ENCODE measurements at places on chromosomes 3 and 15. TPM values are rescaled to one million over a fixed set of nuclear protein-coding genes. Genes with fewer than 3 reads are reported as not detected.
A peak's percentile ranks its signal among the peaks of the same experiment; 100 is the strongest.

DNA sequence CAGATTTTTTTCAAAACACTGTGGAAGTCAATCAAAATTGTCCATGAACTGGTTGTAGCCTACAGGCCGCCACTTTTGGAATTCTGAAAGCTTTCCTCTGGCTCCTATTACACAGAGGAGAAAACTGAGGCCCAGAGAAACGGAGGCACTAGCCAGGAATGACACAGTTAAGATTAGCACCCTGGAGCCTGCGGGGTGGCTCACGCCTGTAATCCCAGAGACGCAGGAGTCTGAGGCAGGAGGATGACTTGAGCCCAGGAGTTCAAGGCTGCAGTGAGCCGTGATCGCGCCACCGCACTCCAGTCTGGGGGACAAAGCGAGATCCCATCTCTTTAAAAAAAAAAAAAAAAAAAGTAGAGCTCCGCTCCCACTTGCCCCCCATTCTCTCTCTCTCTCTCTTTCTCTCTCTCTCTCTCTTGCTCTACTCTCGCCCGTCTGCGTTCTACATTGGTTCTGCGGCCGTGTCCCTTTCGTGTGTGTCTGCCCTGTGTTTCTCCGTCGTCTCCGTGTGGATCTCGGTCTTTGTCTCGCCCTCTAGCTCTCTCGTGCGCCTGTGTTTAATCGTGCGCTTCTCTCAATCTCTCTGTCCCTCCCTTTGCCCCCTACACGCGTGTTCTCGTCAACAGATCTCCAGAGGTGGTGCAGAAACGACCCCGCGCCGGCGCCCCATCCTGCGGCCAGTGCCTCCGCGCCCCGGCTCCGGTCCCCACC is 512 bp upstream of the TRH start:
- no peak for DNase-seq
- H3K4me3 ChIP-seq, result no peak overlapping the region
- H3K36me3 ChIP-seq, result no peaks in the 10 kb centered on the region

DNA sequence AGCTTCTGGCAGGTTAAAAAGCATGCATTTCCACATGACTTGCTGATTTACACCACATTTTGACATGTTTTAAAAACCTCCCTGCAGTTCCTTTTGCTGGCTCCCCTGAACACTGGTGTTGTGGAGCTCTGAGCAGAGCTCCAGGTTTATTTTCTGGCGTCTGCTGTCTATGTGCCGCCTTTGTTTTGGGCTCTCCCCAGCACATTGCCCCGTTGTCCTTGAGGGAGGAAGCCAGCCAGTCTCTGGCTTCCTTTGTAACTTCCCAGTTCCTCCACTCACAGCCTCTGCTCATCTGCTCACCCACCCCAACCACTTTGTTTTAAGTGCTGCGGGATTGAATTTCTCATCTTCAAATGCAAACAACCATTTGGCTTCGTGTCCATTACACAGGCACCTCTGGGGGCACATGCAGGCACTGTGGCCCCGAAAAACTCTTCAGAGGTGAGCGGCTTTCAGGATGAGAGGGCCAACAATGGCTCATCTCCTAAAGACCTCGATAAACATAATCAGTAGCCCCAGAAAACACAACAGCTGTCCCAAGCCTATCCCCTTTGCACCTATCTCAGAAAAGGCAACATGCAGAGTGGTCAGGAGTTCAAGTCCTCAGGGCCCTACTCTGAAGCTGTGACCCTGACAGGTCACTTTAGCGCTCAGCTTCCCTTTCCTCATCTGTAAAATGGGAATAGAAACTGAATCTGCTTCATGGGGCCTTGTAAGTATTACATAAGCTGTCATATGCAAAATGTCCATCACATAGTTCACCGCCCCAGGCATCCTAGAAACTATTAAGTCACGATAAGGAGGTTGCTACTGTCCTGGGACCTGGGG is 1.3 kb upstream of the MEF2A start:
- peaks cover 30% of the 10 kb centered on the region for H3K4me1 ChIP-seq
- no peak overlapping the region for H3K27ac ChIP-seq
- H3K36me3 ChIP-seq, result no peaks in the 10 kb centered on the region
- DNase-seq, result no peak
- H3K4me3 ChIP-seq, result peak overlapping the region; percentile 46

DNA sequence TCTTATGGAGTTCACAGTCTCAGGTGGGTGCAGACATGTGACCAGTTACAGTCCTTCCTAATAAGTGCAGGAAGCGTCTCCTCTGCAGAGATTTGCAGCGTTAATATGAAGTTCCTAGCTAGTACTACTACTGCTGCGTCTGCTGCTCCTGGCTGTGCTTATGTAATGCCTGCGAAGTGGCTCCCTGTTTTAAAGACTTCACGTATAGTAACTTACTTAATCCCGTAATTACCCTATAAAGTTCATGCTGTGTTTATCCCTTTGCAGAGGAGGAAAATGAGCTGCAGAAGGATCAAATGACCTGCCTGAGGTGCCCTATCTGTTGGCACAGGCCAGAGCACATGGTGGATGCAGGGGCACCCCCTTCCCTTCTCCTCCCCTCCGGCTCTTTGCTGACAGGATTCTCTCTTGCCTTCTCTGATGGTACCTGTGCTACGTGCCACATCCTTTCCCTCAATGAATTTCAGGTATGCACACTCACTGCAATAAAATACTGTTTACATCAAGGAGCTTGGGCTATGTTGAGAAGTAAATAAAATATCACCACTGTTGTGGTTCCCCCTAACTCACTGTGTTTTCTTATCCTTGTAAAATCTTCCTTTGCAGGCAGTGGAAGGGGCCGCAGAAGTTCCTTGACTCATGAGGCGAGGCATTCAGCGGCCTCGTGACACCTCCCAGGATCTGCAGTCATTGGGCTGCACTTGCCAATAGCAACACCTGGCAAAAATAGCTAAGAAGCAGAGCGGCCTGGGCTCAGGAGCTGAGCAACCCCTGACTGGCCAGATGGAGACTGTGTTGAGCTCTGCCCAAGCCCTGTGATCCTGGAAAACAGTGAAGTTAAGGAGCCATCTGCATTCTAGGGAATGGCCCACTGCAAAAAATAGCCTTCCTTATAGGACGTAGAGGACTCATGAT is 188.9 kb upstream of the ATP10A start:
- H3K27me3 ChIP-seq, result no peaks in the 10 kb centered on the region
- H3K4me1 ChIP-seq, result no peaks in the 10 kb centered on the region
- no peaks in the 10 kb centered on the region for H3K36me3 ChIP-seq
- H3K4me3 ChIP-seq, result no peak overlapping the region
- H3K27ac ChIP-seq, result no peak overlapping the region

- H3K4me3 ChIP-seq, result no peak overlapping the region
- no peaks in the 10 kb centered on the region for H3K4me1 ChIP-seq
- no peak overlapping the region for H3K27ac ChIP-seq
- no peak for DNase-seq
Measured at GRCh38 chr15:55694652-55695150, 48.3 kb downstream of the PRTG start.

EOMES gene
- 37.2 TPM for total RNA-seq

SOX14 gene
- not detected for total RNA-seq

PCSK6 gene
- total RNA-seq, result 0.95 TPM

DNA sequence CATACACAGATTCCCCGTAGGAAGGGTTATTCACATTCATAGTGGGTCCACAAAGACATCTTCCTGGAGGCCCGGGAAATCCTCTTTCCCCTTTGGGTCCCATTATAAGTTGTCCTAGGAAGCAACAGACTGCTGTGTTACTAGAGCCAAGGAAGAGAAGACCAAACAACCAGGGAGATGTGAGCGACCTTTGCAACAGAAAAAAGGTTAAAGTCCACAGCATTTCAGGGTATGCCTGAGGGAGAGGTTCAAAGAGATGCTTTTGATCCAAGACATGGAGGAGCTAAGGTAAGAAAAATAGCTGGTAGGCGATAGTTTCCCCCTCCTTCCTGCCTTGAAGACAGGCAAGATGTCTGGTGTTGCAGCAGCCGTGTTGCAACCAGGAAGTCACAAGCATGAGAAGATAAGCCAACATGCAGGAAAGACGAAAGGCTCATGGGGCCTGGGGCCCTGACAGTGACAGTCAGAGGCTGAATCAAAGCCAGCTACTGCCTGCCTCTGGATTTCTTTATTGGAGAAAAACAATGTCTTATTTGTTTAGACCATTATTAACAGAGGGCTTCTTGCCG is 30.9 kb downstream of the EAF1 start:
- H3K4me1 ChIP-seq, result peaks cover 11% of the 10 kb centered on the region
- no peak overlapping the region for H3K4me3 ChIP-seq
- no peak overlapping the region for H3K27ac ChIP-seq
- DNase-seq, result no peak
- H3K27me3 ChIP-seq, result no peaks in the 10 kb centered on the region

- H3K4me1 ChIP-seq, result peaks cover 10% of the 10 kb centered on the region
- H3K27ac ChIP-seq, result no peak overlapping the region
- DNase-seq, result no peak
- H3K4me3 ChIP-seq, result no peak overlapping the region
Measured at GRCh38 chr15:31457631-31458526, 131.2 kb downstream of the KLF13 start.

MESP1 gene
- 5.3 TPM for total RNA-seq

GRCh38 chr15:55387027-55387426 is 21.1 kb downstream of the CCPG1 start:
- H3K27ac ChIP-seq, result no peak overlapping the region
- H3K36me3 ChIP-seq, result peaks cover 6% of the 10 kb centered on the region
- H3K4me3 ChIP-seq, result no peak overlapping the region
- H3K27me3 ChIP-seq, result no peaks in the 10 kb centered on the region

- no peaks in the 10 kb centered on the region for H3K36me3 ChIP-seq
- no peak overlapping the region for H3K27ac ChIP-seq
- H3K4me3 ChIP-seq, result no peak overlapping the region
Measured at GRCh38 chr3:31486865-31487533, 45.7 kb upstream of the STT3B start.

Data from CD8-positive, alpha-beta memory T cell (primary cell).